ENCODE measurements at places on chromosomes 1 and 21. TPM values are rescaled to one million over a fixed set of nuclear protein-coding genes. Genes with fewer than 3 reads are reported as not detected.

MCOLN2 gene
- 15.7 TPM for total RNA-seq

TFF2 gene
- total RNA-seq = not detected

DNA sequence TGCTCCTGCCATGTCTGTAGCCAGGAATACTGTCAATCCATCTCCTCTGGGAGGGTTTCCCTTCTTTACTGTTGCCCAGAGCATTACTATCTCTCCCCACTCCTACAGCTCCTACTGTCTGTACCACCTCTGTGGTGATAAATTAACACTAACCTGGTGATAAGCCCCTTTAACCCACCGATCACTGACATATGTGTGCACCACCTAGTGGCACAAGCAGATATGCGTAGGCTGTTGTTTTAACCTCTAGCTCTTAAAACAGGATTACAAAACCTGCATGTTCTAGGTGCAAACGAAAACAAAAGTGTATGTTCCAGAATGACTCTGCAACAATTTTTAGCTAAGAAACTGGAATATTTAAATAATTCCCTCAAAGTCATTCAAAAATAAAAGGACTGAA lies 93.9 kb upstream of the BEND5 start:
- DNase-seq = no peak
- no peaks in the 10 kb centered on the region for H3K27me3 ChIP-seq
- H3K27ac ChIP-seq = no peak overlapping the region

GRCh38 chr1:14600405-14601112 lies 2.1 kb downstream of the KAZN start:
- DNase-seq = no peak
- H3K27me3 ChIP-seq = peaks cover 47% of the 10 kb centered on the region
- no peaks in the 10 kb centered on the region for H3K4me1 ChIP-seq
- H3K36me3 ChIP-seq = no peaks in the 10 kb centered on the region

UQCRHL gene
- 3.0 TPM for total RNA-seq

DNA sequence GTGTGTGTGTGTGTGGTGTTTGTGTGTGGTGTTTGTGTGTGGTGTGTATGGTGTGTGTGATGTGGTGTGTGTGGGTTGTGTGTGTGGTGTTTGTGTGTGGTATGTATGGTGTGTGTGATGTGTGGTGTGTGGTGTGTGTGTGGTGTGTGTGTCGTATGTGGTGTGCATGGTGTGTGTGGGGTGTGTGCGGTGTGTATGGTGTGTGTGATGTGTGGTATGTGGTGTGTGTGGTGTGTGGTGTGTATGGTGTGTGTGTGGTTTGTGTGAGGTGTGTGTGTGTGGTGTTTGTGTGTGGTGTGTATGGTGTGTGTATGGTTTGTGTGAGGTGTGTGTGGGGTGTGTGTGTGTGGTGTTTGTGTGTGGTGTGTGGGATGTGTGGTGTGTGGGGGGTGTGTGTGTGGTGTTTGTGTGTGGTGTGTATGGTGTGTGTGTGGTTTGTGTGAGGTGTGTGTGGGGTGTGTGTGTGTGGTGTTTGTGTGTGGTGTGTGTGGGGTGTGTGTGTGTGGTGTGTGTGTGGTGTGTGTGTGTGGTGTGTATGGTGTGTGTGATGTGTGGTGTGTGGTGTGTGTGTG lies 106.2 kb upstream of the ADAR start:
- H3K4me1 ChIP-seq = no peaks in the 10 kb centered on the region
- no peak overlapping the region for H3K27ac ChIP-seq
- no peak overlapping the region for H3K4me3 ChIP-seq
- H3K27me3 ChIP-seq = no peaks in the 10 kb centered on the region

Data from transverse colon (tissue), 4 donors.